ENCODE measurements at places on chromosomes 1 and 21.

DNA sequence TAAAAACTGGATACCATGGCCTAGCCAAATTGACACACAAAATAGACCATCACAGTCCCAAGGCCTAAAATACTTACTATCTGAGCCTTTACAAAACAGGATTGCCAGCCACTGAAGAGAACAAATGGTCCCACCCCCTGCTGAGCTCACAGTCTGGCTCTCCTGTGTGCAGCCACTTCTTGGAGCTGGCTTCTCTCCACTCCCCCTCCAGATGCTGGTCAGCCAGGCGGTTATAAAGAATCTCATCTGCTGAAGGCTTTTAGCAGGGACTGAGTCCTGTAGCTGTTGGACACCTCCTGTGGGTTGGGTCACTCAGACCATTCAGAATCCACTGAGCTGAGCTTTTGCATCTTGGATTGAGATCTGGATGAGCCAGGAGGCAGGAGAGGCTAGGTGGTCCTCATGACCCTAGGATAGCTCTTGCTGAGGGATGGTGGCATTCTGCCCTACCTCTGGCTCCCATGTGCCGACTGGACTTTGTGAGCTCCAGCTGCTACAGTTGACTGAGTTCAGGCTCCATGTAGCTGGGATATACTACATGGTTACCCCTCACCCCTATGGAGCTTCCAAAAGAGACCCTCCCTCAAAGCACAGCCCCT is 16.1 kb downstream of the OXCT2 start:
- no peak for DNase-seq

- DNase-seq: no peak
These were observed 8.3 kb downstream of the CDKN2C start for GRCh38 chr1:50978144-50978851.

DNA sequence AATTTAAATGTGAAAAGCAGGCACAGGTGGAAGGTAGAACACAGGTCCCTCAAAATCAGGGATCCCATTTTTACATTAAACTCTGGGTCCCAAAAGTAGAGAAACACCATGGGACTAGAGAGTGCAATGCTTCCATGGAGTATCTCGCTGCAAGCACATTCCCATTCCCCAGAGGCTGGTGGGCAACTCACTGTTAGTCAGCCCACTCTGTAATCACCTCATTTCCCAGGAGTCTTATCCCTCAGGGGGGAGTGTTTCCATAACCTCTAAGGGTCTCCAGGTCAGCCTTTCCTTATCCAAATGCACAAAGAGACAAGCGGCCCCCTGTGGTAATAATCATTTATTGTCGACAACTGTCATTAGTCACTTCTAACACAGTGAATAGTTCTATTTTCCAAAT is 490.1 kb upstream of the LRRC7 start:
- DNase-seq: no peak

DNA sequence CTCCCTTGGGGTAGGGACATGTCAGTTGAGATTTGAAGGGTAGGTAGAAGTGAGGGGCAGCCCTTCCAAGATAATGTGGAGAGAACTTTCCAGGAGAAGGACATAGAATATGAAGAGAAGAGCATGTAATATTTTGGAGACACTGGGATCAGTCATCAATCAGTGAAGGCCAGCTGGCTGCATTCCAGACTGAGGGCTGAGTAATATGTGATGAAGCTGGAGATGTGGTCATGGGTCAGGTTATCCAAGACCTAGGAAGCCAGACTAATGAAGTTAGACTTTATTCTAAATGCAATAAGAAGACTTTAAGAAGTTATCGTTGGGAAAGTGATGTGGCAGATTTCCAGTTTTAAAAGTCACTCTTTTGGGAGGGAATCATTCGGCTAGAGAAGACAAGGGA is 262.0 kb downstream of the HMCN1 start:
- no peak for DNase-seq

DNA sequence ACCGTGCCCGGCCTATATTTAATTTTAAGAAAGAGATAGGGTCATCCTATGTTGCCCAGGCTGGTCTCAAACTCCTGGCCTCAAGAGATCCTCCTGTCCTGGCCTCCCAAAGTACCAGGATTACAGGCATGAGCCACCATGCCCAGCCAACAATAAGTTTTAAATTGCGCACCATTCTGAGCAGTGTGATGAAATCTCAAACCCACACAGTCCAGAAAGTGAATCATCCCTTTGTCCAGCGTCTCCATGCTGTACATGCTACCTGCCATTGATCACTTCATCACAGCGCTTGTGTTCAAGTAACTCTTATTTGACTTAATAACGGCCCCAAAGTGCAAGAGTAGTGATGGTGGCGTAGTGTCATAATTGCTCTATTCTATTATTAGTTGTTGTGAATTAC is 75.4 kb downstream of the APP start:
- no peak for DNase-seq

GRCh38 chr1:8408151-8408839 is 90.4 kb downstream of the SLC45A1 start:
- DNase-seq: no peak

GRCh38 chr1:98203466-98203865 is 282.6 kb upstream of the DPYD start:
- DNase-seq: no peak

GRCh38 chr1:38003261-38004250 is 1.8 kb downstream of the FHL3 start:
- no peak for DNase-seq

GRCh38 chr1:110056776-110057175 is 13.7 kb downstream of the ALX3 start:
- no peak for DNase-seq

- no peak for DNase-seq
These were observed 38.0 kb upstream of the PPP2R5A start for GRCh38 chr1:212247179-212247721.

- DNase-seq: no peak
These were observed 455.9 kb downstream of the OMA1 start for GRCh38 chr1:58090640-58091039.

DNA sequence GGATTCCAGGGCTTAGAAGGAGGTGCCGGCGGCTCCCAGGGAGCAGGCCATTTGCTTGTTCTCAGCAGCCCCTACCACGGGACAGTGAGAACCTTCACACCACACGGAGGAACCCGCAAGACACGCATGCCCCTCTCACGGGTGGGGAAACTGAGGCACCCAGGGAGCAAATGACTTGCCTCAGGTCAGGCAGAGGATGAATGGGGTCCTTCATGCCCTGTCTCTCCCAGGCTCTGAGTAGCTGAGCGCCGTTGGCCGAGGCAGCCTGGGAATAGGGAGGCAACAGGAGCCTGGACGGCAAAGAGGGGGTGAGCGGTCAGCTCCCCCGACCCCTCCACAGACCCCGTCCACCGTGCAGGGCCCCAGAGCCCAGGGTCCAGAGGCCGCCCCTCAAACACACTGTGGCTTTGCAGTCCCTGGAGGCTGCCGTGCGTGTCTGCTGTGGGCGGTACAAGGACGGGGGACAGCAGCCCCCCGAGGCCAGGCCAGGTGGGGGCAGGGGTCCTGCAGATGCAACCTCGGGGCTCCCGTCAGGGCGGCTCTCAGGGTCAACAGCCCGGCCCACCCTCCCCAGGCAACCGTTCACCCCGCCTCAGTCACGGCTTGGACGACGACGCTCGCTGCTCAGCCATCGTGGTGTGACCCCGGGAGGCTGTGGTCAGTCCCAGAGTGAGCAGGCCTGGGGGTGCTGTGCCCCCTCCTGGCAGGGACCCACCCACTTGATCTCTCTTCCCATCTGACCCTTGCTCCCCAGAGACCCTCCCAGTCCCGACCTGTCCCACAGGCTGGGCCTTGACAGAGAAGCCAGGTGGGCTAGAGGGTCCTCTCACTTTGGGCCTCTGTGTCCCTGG is 15.8 kb upstream of the COL6A2 start:
- DNase-seq: no peak

GRCh38 chr21:45454926-45455673 is 50.1 kb downstream of the COL18A1 start:
- peak; percentile 15 for DNase-seq

- DNase-seq: no peak
These were observed 8.5 kb downstream of the SERINC2 start for GRCh38 chr1:31421371-31422040.

GRCh38 chr21:27759820-27760219 is 792.9 kb upstream of the ADAMTS5 start:
- DNase-seq: no peak

- DNase-seq: no peak
These were observed 13.5 kb upstream of the PPP1R8 start for GRCh38 chr1:27816921-27817630.

GRCh38 chr1:26696654-26697430 is 1.0 kb downstream of the ARID1A start:
- DNase-seq: peak; percentile 55

DNA sequence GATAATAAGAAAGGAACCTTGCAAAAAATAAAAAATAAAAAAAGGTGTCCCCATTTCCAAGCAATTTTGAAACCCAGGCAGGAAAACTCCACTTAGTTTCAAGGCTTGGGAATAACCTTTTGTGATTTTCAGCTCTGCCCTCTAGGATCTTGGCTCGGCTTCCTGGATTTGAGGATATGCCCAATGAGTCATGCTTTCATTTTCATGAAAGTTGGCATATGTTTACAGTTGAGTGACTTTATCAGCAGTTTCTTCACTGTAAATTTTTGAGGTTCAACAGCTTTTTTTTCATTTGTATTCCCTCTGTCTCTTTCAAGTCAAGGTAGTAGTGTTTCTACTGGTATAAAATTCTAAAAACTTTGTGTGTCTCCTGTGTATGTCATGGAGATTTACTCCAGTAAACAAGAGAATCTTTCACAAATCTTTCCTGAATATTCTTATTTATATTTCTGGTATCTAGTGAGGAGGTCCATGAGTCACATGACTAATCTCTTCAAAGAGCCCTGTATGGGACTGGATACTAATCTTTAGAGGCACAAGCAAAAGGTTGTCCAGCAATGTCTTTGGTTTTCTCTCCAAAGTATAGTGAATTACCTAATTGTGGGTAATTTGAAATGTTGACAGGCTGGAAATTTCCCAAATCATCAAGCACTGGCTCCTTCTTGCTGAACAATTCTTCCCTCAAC is 335.3 kb downstream of the BRINP2 start:
- no peak for DNase-seq

DNA sequence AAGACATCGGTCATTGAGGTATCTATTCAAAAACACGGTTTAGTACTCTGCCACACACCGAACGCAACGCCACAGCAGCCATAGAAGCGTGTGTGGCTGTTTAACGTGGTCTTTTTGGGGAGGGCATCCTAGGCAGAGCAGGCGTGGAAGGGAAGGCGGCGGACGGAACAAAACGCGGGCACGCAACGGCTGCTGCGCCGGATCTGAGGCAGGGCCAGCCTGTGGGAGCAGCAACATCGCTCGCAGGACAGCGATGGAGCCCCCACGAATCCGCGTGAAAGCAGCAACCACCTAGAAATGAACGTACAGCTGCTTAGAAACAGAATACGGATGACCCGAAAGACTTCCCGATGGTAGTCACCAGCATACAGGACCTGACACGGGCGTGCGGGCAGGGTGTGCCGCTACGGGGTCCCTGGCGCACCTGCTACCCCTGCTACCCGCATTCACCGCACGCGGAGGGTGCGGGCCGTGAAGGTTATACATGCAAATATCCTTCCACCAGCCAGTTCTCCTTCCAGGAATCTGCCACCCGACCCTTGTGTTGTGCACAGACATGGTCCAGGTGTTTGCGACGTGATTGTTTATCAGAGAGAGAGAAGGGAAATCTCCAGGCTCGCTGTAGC is 114.4 kb upstream of the COL6A1 start:
- DNase-seq: no peak

DNA sequence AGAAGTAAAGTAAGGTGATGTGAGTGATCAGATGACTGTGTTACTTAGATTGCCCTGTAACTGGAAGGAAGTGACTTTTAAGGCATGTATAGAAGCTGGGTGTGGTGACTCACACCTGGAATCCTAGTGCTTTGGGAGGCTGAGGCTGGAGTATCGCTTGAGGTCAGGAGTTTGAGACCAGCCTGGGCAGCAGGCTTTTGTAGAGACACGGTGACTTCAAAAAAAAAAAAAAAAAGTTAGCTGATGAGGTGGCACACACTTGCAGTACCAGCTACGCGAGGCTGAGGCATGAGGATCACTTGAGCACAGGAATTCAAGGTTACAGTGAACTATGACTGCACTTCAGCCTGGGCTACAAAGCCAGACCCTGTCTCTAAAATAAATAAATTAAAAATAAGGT is 2.3 kb upstream of the USP16 start:
- DNase-seq: peak; percentile 45

GRCh38 chr1:166907763-166908162 is 31.7 kb upstream of the TADA1 start:
- no peak for DNase-seq

- no peak for DNase-seq
These were observed 164.7 kb downstream of the NEGR1 start for GRCh38 chr1:72117621-72118020.

All from CD8-positive, alpha-beta T cell (primary cell).